ENCODE measurements at places on chromosomes 3 and 15.

DNA sequence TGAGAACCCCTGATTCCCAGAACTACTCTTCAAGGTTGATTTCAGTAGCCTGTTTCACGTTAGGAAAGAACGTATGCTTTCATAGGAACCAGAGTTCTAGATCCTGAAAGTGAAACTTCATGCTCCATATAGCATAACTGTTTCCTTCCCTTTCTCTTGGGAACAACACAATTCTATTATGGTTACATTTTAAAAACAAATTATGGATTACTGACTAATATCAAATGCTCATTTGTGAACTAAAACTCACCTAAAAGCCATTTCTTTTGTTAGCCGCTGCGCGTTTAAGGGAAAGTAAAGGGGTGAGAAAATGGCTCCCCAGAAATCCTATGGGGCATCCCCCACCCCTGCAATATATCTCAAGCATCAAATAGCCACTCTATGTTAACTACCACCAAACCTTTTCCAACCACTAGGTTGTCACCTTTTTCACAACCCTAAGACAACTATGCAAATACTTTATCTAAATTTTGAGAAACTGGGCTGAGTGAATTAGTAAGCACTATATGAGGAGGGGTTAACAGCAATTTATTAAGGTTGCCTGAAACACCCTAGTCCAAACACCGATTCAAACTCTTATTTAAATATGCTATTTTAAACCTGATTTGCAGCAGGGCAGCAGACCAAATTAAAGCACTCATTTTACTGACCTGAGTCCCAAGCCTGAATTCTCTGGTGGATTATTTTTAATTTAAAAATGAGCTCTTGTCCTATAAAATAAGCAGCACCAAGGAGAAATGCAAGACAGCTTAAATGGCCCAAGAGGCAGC lies 2.4 kb downstream of the SIAH2 start:
- DNase-seq = no peak

GRCh38 chr15:88115486-88116152 lies 140.9 kb downstream of the NTRK3 start:
- DNase-seq = no peak

DNA sequence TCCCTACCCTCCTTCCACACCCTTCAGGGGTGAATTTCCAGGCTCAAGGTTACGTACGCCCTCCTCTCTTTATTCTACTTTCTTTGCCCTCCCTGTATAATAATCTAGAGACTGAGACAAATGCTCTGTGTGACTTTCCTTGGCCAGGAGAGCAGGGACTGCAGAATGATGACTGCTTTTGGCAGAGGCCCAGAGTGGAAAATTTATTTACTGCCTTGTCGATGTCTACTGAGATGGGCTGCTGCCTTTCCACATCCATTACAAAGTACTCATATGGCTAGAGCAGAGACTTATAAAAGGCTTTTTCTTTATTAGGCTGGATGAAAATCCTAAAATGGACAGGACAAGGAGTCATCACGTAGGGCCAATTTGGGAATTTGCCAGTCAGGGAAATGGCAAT lies 576.2 kb downstream of the TUSC7 start:
- DNase-seq = no peak

- no peak for DNase-seq
These were observed 585.8 kb downstream of the NLGN1 start for GRCh38 chr3:173983343-173983742.

- no peak for DNase-seq
These were observed 17.7 kb downstream of the IREB2 start for GRCh38 chr15:78455749-78456148.

DNA sequence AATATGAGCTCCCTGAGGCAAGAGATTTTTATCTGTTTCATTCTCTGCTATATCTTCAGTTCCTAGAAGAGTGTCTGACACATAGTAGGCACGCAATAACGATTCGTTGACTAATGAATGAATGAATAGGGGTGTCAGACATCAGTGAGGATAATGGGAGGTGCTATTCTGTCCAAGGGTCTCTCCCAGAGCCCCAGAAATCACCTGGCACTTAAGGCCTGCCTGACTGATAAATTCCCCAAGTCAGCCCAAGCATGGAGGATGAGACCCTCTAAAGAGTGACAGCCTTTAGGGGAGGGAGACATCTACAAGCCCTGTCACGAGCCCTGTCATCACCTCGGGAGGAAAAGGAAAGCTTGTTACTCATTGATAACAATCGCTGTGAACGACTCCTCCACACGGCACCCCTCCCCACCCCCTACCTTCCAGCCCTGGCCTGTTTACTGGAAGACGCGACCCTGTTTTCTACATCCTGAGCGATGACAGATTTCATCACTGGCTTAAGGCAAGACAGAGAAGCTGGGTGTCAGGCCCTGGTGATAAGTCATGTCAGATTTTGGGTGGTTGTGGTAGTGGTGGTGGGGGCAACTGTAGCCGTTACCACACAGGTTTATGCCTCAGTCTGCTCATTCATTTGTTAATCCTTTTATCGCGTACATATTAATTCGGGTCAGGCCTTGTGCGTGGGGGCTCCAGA lies 23.1 kb downstream of the BHLHE40 start:
- DNase-seq = no peak

GRCh38 chr15:38868326-38869114 lies 303.9 kb upstream of the RASGRP1 start:
- no peak for DNase-seq

DNA sequence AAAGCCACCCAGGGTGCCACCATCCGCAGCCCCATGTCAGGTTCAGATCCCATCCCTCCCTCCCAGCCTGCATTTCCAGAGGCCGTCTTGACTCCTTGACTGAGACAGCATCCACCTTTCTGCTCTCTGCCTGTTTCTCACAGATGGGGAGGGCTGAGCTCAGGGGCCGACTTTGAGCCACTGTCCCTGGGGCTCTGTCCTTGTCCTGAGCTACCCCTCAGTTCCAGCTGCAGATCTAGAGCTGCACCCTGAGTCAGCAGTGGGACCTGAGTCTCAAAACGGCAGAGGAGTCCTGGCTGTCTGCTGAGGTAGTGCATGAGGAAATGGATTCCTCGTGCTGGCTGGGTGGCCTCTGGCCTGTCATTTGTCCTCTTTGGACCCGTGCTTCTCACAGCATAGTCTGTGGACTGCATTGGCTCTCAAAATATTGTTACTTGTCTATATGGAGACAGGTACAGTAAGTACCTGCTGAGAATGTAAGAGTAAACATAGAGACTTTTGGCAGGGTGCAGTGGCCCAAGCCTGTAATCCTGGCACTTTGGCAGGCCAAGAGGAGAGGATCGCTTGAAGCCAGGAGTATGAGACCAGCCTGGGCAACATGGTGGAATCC lies 22.3 kb downstream of the RPLP1 start:
- DNase-seq = no peak

DNA sequence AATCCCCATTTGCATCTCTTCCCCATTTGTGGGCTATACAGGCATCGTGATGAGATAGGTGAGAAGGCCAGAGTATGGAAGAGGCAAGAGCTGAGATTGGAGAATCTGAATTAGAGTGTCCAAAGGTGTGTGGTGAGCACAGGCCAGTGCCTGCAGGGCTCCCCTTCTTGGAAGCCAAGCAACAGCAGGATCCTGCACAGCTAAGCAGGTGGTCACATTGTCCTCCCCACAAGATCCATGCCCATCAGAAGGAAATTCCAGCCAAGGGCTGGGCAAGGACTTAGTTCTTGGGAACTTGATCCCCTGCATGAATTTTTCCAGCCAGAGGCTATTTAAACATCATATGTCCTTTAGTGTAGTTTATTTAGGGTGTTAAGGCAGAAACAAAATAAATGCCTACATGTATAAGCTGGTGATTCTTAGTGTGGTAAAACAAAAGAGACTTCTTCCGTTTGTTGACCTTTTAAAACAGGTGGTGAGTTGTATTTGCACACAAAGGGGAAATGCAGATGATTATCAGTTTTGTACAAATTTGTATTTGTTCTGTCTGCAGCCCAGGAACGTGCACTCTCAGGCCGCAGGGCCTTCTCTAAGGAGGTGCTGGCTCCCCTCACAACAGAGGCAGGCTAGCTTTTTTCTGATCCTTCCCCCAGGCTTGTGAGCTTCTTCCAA lies 110.2 kb downstream of the PLCL2 start:
- DNase-seq = no peak

DNA sequence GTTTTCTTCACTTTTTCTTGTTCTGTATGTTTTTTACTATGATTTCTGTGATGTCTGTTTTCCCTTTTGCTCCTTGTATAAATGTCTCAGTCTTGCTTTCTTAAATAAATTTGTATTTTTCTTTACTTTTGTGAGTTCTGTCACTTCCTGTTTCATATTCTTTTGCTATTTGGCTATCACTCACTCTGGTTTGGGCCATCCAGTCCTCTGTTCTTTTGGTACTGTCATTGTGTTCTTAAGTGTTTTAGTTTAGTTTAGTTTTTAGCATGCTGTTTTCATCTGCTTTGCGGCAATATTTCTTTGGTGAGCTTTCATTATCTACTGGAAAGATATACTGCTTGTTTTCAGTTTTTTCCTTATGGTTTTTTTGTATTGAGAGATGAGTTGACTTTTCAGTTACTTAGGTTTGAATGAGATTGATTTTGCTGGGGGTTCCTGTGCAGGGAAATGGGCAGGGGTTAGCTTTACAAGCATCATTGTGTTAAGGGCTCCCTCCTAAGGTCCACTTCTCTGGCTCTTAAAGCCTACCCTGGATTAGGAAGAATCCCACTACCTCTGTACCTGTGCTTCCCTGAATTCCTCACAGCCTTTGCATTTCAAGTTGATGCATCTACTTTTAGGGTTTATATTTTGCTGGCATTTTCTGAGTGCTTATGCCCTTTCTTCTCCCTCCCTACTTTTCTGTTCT lies 35.1 kb downstream of the PDCD6IP start:
- no peak for DNase-seq

GRCh38 chr3:151305060-151305774 lies 11.4 kb downstream of the GPR87 start:
- DNase-seq = no peak

- DNase-seq = no peak
These were observed 246.5 kb downstream of the EPHB1 start for GRCh38 chr3:135041601-135042000.

GRCh38 chr3:127097072-127097405 lies 95.9 kb upstream of the PRR23E start:
- DNase-seq = no peak

DNA sequence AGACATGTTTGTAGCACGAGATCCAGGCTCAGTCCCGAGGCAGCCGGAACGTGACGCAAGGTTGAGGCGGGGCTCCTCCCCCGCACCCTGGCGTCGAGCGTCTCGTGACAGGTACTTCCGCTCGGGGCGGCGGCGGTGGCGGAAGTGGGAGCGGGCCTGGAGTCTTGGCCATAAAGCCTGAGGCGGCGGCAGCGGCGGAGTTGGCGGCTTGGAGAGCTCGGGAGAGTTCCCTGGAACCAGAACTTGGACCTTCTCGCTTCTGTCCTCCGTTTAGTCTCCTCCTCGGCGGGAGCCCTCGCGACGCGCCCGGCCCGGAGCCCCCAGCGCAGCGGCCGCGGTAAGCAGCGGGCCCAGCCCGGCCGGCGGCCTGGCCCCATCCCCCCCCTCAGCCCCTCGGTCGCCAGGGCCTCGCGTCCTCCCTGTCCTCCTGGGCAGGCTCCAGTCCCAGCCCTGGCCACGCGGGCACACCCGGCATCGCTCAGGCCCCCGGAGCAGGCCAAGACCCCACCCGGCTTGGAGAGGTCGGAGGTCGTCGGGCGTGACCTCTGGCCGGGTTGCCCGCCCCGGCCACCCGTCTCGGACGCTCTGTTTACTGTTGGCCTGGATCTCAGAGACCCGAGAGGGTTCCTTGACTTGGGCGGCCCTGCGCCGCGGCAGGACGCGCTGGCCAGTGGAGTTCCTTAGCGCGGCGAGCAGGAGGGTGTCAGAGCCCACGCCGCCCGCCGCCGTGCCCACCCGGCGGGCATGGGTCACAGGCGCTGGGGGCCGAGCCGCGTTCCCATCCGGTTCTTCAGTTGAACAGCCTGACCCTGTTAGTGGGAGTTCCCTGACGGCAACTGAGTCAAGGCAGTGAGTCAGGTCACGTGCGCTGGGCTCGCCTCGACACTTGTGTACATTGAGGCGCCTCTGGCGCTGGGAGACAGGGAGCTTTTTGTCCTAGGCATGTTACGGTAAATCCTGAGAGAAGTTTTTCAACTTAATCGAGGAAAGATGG lies at the start of gene RAB7A:
Gene RAB7A (plus strand): TSS at position 161 of the 994 bp plus-strand sequence. CDS start 69,185 bp downstream, outside the sequence.
- DNase-seq = peak; percentile 93

DNA sequence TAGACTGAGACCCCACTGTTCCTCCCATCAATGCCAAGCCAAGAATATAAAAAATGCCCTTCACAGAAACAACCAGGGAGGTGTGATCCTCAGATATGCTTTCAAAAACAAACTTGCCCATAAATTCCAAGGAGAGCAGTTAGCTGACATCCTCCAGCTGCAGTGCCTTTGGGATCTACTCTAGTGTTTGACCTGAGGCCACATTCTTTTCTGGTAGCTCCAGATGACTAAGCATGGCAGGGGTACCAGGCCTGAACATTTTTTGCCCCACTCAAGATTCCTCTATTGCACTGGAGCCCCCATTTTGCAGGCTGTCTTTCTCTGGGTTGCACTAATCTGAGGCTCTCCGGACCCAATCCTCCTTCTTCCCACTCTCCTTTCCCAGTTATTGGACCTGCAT lies 27.9 kb upstream of the ACP3 start:
- no peak for DNase-seq

DNA sequence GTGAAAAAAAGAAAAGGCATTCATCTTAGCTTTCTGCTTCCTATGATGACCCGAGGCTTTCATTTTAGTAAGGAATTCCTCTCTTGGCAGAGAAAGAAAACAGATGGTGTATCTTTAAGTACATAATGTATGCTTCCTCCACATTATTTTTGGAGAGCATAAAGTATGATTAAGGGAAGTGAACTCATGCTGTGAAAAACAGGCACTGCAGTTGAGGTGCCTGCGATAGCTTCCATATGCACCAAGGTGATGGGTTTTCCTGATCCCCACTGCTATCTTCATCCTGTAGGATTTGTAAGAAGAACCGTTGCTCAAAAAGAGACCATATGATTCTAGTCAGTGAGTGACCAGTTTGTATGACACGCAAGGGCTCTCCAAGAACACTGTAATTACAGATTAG lies 411.5 kb upstream of the MCTP2 start:
- DNase-seq = no peak

DNA sequence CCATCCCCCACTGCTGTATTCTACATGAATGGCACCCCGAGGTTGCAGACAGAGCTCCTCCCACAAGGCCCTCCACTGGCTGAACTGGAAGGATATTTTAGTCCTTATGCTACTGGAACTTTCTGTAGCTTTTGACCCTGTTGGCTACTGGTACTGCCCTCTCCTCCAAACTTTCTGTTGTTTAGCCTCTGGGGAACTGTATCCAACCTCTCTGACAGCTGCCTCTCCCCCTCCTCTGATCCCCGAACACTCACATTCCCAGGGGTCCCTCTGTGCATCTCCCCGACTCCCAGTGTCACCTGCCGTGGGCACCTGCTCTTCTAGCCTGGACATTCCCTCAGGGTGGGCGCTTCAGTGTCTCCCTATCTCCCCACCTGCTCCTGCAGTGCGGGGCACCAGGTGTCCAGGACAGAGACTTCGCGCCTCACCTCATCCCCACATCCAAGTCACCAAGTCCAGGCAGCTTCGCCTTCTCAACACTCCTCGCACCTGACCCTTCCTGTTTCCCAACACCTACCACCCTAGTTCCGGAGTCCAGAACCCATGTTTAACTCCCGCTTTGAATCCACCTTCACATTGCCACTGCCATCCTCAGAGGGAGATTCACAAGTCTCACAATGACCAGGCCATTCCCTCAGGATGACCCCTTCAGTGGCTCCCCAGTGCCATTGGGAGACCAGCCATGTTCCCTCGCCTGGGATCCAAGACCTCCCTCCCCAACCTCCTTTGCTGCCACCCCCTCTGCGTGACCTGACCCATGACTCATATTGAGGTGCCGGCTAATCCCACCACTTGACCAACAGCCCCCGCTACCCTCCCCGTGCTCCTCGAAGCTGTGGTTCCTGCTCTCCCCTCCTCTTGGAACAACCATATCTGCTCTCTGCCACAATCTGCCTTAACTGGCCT lies 34.2 kb downstream of the BDH1 start:
- no peak for DNase-seq

Data from stimulated activated CD8-positive, alpha-beta memory T cell treated with anti-CD3 and anti-CD28 coated beads, Interleukin-4, amount 100 ng/mL, for 1 hour (primary cell).